ENCODE measurements at places on chromosomes 12 and 14.

- DNase-seq = no peak
These were observed 184.4 kb upstream of the CCND2 start for GRCh38 chr12:4089121-4089606.

DNA sequence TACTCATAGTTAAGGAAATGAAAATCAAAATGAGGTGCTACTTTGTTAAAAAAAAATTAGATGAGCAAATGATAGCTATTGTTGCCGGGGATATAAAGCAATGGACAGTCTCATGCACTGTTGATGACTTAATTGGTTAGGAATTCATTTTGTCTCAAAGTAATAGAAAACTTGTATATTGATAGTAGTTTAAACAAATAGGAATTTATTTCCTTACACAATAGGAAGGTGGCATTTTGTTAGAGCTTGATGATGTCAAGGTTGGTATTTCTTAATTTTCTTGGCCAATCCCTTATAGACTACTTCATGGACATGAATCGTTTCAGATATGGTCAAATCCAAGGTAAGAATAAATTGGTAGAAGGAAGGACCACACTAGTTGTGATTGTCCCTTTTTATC lies 7.8 kb downstream of the PRPF39 start:
- DNase-seq = no peak

DNA sequence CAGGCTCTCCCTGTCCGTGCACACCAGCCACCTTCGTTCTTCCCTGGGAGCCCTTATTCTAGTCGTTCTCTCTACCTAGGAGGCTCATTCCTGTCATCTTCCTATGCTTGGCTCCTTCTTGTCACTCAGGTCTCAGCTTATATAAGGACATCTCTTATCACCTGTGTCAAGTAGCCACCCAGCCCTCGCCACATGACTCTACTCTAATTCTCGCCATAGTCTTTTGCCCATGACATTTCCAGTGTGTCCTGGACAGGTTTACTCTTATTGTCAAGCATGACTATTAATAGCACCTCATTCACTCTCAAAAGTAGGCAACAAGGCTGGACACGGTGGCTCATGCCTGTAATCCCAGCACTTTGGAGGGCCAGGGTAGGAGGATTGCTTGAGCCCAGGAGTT lies 175.7 kb upstream of the NUDT4 start:
- DNase-seq = no peak

DNA sequence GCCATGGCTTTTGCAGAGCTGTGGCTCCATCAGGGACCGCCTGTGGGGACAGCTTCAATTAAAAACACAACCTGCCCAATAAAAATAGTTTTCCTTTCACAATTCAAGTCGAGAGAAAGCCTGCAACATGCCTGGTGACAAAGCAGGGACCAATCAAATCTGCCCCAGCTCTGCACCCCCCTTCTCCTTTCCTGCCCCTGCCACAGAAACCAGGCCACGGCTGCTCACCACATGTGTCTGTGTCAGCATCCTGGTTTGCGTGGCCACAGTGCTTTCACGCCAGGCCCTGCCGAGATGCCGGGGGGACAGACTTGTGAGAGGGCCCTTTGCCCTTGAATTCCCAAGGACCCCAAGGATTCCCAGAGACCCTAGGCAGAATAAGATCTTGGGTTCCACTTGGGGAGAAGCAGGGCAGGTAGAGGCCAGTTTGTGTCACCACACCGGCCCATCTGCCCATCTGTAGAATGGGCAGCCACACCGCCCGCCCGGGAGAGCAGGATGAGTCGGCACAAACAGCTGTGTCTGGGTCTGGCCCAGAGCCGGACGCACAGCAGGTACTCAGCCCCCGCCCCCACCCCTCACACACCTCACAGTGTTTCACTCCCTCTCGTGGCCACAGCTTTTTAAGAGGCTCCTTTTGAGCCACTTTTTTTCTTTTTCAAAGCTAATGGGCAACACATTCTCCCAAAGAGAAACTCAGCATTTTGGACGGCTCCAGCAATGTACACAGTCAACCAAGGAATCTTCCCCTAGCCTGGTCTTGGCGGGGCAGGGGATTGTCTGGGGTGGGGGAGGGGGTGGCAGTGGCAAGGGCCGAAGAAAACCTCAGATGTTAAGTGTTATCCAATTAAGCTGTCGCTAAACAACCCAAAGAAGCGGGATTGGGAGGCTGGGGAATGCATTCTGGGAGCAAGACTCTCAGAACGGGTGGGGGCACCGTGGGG lies 41.5 kb downstream of the BCL11B start:
- DNase-seq = no peak

DNA sequence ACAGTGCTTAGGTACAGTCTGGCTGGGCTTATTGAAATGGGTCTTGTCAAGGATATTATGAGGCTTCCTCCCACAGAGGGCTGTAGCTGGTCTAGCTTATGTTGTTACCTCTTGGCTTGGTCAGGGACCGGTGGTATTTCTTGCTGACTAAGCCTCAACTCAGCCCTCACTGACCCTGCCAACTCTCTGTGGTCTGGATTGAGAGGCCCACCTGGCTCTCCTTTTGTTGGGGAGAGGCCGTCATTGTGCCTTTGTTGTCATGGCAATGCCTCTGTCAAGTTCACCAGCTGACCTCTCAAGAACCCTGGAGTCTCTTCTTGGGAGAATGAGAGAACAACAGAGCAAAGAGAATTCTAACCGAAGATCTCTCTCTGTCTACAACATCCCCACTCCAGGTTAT lies 245.6 kb upstream of the NPAS3 start:
- DNase-seq = no peak

DNA sequence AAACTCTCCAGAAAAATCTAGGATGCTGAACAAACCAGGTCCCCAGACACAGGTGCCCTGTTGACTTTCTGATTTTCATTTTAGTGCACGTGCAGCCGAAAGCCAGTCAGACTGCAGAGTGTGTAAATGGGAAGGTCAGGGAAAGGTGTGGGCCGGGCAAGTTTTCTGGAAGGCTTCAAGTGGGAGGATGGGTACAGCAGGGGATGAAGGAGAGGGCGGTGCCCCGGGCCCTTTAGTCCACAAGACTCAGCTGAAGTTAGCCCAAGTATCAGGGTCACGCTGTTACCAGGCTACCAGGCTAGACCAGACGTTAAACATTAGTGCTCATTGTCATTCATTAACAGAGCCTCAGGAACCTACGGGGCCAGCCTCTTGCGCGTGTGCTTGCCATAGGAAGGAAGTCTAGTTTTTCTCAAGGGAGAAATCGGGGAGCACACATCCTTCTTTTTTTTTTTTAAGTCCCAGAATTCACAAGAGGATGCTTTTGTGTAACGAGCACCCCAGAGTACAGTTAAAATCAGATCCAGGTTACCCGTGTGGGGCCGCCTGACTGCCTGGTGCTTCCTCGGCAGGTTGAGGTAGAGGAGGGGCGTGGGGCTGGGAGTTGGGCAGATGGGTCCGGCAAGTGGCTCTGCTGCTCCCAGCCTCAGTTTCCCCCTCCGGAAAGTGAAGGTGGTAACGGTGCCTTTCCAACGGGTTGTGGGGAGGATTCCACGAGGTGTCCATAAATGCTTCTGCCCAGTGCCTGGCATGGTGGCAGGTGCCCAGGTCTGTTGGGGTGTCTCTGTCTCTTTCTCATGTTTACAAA lies 19.1 kb downstream of the BCL7A start:
- DNase-seq = no peak

GRCh38 chr14:89973234-89973823 lies 17.6 kb downstream of the TDP1 start:
- DNase-seq = peak; percentile 86

DNA sequence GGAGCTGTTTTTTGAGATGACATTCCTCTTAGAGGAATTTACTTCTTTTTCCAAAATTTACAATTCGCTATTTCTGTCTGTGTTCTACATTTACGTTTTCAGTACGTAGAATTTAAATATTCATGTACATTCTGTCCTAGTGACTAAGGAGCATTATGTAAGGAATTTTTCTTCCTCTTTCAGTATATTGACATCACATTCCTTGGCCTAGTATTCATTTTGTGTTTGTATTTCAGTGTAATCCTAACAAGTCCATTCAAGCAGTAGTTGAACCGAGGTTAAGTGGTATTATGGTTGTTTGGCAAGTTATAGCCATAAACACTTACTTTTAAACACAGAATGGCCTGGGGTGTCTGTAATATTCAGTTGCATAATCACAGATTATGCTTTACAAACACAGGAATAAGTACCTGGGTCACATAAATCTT lies 465.2 kb downstream of the PCNX1 start:
- no peak for DNase-seq

- peak; percentile 89 for DNase-seq
These were observed 2.9 kb upstream of the CACNB3 start for GRCh38 chr12:48815126-48816110.

DNA sequence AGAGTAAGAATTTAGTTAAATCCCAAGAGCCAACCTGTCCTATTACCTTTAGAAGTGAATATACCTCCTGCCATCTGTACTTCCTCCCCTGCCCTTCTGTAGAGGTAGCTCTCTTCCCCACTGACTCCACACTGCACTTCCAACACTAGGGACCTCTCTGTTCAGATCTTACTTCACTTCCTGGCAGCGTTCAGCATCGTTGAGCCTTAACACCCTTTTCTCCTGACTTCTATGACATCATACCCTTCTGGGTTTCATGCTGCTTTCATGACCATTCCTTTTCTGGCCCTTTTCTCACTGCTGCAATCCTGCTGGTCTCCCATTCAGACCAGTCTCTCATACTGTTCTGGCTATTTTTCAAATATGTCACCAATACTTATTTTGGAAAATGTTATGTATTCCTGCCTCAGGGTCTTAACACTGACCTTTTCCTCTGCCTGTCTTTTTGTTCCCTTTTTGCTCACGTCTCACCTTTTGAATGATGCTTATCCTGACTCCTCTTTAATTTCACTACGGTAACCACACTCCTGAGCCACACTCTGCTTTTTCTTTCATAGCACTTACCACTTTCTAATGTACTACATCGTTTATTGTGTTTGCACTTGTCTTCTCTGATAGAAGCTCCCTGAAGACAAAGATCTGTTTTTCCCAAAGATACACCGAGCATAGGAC lies 67.6 kb downstream of the PLEKHA5 start:
- no peak for DNase-seq

- no peak for DNase-seq
These were observed 935 bp upstream of the CKB start for GRCh38 chr14:103523575-103523954.

DNA sequence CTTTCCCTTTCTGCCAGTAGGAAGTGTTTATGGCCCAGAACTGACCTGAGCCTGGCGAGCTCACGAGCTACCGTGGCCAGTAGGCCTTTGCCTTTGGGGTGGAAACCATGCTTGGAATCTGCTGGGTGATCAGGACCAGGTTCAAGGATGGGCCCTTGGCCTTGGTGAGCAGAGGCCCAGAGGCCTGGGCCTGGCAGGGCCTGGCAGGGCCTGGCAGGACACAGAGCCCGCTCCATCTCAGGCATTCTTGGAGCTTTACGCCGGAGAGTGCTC lies 184.8 kb upstream of the RTL1 start:
- DNase-seq = no peak

- DNase-seq = no peak
These were observed 83.9 kb downstream of the STXBP6 start for GRCh38 chr14:24965934-24966578.

DNA sequence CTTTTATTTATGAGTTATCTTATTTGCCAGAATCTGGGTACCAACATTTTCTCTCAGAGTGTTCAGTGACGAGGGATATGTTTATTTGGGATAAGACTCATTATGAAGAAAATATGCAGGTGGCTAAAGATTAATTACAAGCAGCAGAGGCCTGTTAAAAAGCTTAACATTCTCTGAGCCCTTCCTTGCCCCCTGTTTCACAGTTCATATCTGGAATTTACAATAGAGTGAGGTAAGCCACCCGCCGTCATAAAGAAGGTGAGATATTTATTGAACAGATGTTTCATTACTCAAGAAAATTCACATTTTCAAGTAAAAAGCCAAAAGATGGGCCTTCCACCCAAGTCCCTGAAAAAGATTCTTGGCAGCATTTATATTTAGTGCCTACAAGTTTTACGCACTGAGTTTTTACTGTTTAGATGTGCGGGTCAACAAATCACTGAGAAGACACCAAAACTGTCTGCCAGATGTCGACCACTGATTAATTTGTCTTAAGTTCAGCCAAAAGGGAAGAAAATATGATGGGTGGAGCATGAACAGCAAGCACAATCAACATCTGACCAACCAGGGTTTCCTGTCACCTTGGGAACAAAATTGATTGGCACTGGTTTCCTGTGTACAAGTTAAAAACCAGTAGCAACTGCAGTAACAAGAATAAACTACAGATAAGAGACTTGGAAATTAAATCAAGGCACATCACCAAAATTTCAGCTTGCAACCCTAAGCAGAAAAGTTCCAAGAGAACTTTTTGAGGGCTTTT lies 85.5 kb upstream of the PTPRB start:
- no peak for DNase-seq

GRCh38 chr14:85471744-85472143 lies 58.2 kb upstream of the FLRT2 start:
- no peak for DNase-seq

DNA sequence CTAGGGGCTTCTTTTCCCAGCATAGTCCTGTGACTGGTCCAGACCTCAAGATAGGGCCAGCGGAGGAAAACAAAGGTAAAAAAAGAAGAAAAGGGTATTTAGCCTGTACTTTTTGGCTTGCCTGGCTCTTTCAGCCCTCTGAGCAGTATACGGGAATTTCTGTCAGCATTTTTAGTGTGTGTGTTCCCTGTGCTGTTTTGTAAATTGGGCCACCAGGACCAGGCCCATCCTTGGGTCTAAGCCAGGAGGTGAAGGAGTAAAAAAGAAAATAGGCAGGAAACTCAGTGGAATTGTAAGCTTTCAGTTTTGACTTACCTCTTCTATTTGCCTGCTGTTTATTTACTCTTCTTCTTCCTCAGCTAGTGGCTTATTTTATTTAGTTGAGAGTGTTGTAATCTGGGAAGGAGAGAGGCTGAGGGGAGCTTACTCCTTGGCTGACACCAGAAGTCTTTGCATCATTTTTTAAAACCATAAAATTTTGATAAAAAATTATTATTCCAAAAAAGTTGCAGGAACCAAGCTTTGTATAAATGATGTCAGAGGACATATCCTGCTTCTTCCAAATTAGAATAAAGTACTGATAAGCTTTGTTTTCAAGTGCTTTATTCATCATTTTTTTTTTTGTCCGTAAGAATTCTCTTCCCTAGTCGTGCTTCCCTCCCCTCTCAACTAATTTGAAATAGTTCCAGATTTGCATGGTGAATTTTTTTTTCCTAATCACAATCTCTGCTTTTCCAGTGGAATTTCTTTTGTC lies 63.7 kb downstream of the DIP2B start:
- peak; percentile 69 for DNase-seq

GRCh38 chr14:71534506-71534905 lies 397.7 kb upstream of the RGS6 start:
- peak; percentile 48 for DNase-seq

DNA sequence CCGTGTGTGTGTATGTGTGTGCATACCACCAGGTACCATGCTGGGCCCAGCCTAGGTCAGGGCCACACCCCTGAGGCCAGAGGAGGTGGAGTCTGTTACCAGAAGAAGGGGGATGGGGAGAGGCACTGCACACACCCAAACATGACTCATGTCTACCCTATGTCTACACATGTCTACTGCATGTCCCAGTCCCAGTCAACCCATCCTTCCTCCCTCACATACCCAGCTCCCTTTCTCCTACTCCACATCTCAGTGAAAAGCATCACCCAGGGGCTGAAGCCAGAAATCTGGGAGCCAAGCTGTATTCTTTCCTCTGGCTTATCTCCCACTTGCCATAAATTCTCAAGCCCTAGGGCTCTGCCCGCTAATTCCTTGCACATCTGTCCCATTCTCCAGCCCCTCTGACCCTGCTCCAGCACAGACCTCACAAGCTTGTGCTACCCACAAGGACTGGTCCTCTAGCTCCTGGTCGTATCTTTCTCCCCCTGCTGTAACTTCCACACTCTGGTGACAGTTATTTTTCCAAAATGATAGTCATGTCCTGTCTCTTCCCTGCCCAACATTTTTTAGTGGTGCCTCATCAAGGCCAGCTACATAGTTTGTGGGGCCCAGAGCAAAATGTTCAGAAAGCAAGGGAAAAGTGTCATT lies 18.0 kb upstream of the APPL2 start:
- no peak for DNase-seq

All from cerebellar cortex (tissue), 1 donor.